ENCODE measurements at places on chromosomes 2 and 18.

DNA sequence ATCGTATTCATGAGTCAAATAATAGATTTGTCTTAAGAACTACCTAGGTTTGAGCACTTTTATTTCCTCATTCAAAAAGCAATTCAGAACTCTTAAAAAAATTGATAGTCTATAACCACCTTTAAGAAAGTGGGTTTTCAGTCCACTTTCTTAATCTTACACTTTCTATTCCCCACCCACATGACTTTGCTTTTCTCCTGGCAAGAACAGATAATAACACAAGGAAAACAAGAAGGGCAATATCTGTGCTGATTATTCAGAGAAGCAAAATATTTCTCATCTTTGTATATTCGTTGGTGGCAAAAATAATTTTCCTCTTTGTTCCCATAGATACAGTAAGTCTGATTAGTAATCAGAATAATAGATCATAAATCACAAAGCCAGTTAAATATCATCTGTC is 130.6 kb upstream of the DNAJC10 start:
- DNase-seq, result no peak

DNA sequence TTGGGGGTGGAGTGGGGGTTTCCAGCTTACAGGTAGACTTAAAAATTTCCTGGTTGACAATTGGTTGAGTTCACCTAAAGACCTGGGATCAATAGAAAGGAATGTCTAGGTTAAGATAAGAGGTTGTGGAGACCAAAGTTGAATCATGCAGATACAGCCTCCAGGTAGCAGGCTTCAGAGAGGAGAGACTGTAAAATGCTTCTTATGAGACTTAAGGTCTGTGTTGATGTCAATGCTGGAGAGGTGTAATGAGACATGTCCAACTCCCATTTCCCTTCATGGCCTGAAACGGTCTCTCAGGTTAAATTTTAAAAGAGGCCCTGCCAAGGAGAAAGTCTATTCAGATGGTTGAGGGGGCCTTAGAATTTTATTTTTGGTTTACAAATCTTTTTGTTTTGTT is 38.5 kb upstream of the RND3 start:
- DNase-seq, result no peak

DNA sequence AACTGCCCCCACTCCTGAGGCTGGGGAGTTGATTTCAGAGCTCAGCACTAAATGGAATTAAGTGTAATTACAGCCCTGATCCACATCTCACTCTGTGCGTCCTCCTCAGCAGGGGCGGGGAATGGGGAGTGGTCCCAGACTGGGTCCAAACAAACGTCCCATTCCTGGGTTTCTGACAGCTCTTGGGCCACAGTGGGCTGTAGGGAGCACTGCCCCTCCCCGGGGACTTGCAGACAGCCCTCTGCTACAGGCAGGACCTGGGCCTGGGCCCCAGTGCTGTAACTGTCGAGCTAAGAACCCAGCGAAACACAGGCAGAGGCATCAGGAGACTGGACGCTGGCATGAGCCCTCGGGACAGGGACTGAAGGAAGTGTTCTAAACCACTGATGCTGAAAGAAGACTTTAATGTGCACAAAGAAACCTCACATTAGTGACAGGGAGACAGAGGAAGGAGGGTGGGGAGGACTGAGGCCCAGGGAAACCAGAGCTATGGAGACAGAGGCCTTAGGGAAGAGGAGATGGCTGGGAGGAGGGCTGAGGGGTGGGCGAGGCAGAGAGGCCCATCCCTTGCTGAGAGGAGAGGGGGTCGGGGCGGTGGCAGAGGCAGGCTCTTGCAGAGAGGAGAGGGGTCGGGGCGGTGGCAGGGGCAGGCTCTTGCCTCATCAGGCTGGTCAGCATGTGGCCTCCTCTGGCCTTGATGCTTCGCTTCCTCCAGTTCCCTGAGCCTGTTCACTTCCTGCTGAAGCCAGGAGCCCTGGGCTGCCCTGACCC is 5.8 kb upstream of the SEMA4C start:
- DNase-seq, result no peak

DNA sequence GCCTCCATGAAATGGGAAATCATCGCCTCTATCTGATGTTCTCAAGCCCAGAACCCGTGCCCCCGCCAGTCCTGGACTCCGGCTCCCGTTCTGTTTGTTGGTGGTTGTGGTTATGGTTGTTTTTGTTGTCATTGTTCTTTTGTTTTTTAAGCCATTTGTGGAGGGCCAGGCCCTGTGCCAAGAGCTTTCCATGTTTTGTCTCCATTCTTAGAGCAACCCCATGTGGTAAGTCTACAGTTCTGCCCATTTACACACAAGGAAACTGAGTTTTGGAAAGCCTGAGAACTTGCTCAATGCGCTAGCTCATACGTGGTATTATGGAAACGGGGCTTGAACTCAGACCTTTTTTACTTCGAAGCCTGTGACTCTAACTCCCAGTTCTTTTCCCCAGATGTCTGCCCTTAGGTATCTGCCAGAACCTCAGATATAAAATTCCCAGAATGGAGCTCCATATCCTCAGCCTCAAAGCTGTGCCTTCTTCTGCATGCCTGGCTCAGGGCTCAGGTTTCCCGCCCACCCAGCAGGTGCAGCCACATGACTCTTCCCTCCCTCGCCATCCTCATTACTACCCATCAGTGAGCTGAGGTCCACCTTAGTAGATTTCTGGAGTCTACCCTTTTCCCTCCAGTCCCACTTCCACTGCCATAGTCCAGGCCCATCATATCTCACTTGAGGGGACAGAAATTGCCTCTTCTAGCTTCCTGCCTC is 194.1 kb downstream of the KLHL29 start:
- no peak for DNase-seq

- DNase-seq, result no peak
Observed at GRCh38 chr2:218981881-218982585, 3.0 kb downstream of the FEV start.

DNA sequence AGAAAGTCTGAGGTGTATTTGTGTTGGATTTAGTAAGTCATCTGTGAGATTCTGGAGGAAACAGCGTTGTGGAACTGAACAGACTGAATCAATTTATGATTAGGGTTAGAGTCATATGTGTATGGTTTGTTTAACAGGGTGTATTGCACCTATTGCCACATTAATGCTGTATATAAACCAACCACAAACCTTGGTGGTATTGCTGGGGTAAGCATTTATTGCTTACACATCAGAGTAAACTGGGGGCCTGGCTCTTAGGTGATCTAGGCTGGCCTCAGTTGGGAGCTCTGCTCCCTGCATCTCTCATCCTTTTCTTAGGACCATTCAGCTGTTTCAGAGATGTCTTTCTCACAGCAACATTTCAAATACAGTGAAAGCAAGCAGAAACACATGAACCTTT is 59.7 kb upstream of the GRB14 start:
- DNase-seq, result no peak

GRCh38 chr2:18047896-18048657 is 169.6 kb downstream of the KCNS3 start:
- DNase-seq, result peak; percentile 77

DNA sequence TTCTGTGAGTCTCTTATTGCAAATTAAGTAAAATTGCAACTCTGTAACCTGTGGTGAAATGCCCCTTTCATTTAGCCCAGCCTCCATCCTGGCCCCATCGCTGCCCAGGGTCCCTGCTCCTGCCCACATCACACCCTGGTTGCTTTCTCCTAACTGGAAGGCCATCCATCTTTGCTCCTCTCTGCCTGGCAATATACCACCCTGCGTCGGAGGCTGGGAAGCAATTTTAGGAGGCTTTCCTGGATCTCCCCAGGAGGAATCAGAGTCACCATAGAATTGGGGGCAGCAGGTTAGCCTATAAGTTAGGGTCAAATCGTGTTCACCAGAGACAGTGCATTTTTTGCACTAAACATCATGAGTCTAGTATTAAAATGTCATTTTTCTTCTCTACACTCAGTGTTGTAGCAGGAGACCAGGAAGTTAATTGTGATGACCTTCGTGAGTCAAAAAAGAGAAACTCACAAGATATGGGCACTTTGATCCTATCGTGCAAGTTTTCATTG is 14.5 kb upstream of the TXNDC2 start:
- DNase-seq, result no peak

- DNase-seq, result no peak
Observed at GRCh38 chr2:128607440-128607839, 288.8 kb upstream of the HS6ST1 start.

GRCh38 chr18:12048010-12048826 is 45.4 kb upstream of the ANKRD62 start:
- no peak for DNase-seq

GRCh38 chr2:158174495-158174894 is 72.8 kb downstream of the UPP2 start:
- DNase-seq, result no peak

- no peak for DNase-seq
Observed at GRCh38 chr2:205780645-205781044, 98.3 kb downstream of the NRP2 start.

DNA sequence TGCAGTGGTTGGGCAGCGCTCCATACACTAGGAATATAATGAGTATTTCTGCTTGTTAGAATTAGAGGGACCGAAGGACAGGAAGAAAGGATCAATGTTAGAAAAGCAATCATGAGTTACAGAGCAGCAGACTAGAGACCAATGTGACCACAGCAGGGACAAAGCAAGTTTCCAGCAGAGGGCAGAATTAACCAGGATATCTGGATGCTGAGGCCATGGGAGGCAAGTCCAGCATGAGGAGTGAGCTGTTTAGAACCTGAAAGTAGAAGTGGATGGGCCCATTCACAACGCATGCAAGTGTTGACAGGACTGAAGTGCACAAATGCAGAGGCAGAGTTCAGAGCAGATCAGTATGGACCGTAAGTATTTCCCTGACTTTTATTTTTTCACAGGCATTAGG is 910.4 kb upstream of the GYPC start:
- no peak for DNase-seq

- DNase-seq, result no peak
Observed at GRCh38 chr2:70942396-70943204, 6.9 kb downstream of the ATP6V1B1 start.

DNA sequence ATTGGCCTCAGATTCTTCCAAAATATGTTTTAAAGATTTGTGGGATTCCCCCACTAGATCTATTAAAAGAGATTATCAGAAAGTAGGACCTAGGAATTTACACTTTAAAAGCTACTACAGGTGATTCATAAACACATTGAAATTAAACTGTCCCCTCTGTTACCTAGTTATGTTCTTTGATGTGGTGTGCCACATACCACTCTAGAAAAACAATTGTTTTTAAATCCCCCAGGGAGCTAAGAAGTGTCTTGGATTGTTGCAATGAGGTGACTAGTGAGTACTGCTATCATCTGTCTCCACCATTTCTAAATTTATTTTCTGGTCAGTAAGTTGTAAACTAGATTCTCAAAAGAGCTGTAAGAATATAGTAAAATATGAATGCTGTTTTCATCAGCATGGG is 214.5 kb upstream of the DOK6 start:
- DNase-seq, result no peak

- no peak for DNase-seq
Observed at GRCh38 chr2:240441326-240441992, 6.0 kb downstream of the GPC1 start.

- DNase-seq, result no peak
Observed at GRCh38 chr18:31246460-31246859, 71.5 kb upstream of the DSG1 start.

- DNase-seq, result peak; percentile 85
Observed at GRCh38 chr2:7037340-7038333, 120.4 kb downstream of the RNF144A start.

DNA sequence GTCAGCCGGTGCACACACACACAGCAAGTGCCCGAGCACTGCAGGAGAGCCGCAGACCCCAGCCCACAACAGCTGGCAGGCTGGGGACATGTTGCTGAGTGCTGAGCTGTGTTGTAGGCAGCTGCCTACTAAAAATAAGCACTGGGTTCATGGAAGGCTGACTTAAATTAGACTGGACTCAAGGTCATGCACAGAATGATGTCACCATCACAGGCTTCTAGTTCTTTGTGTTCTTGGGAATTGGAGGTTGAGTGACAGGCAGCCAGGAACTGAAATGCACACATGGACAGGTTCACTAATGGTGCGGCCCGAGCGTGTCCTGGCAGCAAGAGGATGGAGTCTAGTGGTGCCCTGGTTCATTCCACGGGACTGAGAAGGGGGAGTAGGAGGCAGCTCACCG is 71.3 kb downstream of the VWA3B start:
- DNase-seq, result no peak

DNA sequence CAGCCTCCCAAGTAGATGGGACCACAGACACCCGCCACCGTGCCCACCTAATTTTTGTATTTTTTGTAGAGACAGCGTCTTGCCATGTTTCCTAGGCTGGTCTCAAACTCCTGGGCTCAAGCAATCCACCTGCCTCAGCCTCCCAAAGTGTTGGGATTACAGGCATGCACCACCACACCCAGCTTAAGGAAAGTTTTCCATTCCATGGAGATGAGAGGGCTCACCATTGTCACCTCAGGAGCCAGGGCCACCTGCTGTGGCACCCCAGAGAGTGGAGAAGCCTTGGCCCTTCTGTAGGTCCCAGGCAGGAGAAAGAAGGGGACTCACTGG is 4.6 kb downstream of the SLC35F6 start:
- DNase-seq, result no peak

DNA sequence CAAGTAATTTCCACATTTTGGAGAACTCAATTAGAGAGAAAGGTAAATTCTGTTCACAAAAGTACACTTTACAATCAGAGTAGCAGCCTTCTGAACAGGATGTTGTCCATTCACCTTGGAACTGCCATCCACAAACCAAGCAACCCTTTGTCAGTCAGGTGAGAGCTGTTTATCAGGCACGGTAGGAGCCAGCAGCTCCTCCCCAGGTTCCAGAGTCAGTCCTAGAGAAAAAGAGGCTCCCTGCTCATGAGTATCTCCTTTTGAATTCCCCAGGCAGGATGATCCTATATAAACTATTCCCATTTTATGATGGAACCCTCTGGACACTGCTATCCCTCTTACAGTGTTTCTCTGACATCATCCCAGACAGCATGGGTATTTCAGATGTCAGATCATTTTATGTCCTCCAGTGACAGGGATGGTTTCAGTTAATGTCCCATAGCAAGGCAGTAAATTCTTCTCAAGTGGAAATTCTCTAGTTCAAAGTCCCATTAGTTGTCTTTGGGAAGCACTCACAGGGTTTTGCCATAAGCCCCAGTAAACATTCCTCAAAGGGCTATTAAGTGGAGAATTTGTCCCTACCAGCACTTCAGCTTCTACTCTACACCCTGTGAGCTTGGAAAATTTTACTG is 34.5 kb upstream of the CSRNP3 start:
- DNase-seq, result no peak
